Cortex of kidney (tissue), 1 donor: ENCODE measurements at places on chromosomes 5 and 9.

GRCh38 chr5:54440456-54440893 is 15.0 kb upstream of the HSPB3 start:
- no peak for DNase-seq

- no peak for DNase-seq
Measured at GRCh38 chr5:152086668-152087067, 162.0 kb upstream of the GLRA1 start.

DNA sequence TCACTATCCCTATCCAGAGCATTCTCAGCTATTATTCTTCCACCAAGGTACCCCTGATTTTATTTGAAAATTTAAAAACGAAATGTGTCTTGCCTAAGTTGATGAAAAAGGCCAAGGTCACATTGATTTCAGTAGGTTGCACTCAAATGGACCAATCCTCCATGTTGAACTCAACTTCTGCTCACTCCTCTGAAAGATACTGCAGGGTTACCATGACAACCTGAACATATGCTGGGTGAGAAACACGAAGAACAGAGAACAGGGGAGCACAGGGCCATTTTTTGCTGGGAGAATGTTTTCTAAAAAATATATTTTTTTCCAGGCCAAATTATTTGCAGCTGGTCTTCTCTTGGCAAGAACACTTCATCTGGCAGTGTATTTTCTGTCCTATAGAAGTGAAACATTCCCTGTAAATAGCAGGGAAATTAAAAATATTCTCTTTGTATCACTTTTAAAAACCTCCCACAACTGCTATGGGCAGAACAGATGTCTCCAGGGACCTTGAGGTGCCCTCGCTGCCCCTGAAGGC is 215.9 kb downstream of the NXNL2 start:
- DNase-seq = no peak

DNA sequence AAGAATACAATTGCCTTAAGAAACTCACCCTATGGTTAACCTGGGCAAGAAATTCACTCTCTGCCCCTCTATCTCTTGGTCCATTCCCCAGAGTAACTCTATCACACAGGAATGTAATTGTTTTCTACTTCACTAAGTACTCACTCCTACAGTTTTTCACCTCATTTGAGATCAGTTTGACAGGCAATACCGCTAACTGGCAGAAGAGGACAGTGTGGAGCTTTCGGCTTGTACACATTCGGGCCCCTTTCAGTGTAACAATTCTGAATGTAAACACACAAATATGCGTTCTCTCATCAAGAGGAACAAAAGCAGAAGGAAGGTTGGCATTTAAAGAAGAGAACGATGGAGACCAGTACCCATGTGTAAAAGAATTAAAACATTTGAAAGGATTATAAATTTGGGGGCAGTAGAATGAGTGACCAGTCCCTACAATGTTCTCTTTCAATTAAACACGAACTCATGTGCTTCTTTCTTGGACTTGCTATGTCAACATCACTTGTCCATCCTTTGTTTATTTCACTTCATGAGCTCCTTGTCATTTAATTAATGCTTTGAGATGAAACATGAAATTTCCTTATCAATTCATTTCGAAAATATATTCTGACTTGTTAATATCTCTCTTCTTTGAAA is 188.5 kb upstream of the GRAMD2B start:
- no peak for DNase-seq

- DNase-seq = no peak
Measured at GRCh38 chr9:2623288-2624050, 1.9 kb downstream of the VLDLR start.

DNA sequence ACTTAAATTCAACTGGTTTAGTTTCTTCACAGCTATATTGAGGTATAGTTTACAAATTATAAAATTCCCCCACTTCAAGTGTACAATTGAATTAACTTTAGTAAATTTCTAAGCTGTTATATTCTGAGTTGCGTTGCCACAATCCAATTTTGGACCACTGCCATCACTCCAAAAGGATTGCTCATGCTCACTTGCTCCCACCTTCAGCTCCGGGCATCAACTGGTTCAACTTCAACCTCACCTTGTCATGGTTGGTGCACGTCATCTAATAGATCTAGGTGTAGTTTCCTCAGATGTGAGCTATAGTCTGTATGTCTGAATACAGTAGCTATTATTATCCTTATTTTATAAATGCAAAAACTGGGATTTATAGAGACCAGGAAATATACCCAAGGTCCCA is 942.5 kb upstream of the WWC1 start:
- no peak for DNase-seq

GRCh38 chr5:139668064-139668880 is 20.1 kb downstream of the CXXC5 start:
- no peak for DNase-seq

DNA sequence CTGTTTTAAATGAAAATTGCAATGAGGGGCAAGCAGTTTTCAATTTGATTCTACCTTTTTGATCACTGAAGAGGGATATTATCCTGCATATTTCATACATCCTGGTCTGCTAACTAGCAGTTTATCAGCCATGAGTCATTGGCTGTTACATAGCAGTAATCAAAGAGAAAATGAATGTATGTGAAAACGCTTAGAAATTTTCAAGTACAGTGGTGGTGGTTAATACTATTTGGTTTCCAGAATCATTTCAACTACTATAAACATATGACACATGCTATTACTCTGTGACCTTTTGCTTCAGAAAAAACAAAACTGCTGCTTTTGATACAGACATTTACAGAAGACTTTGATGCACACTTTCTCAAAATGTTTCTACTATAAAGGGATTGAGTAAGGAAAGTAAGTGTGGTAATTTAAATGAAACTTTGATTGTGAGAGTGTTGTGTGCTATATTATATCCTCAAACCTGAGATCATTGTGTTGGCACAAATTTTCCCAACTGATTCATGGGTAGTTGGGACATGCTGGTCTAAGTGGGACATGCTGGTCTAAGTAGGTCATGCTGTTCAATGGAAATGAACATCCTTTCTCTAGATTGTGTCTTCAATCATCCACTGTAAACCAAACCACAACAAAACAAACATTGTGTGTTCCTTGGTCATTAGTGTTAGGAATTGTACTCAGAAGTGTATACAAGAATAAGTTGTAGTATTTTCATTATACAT is 5.1 kb downstream of the RNF14 start:
- DNase-seq = no peak

GRCh38 chr5:167867281-167867680 is 424.2 kb upstream of the WWC1 start:
- DNase-seq = no peak

DNA sequence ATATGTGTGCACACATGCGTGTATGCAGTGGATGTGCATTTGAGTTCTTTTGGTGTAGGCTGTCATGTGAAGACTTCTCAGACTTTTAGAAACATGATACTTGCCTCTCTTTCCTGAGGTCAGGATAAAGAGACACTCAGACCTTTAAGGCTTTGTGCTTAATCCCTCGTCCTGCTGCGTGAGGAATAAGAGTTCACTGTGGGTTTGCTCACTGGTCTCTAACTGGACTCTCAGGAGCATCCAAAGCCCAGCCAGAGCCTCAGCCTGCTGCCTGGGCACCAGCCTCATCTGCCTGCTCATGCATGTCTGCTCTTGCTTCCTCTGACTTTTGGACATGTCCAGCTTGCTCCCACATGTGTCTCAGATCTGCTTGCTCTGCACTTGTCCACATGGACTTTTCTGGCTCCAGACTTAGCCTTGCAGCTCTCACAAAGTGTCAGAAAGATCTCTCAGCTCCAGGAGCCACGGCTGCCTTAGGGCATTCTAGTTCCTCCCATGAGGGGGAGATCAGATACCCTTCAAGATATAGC is 65.1 kb upstream of the ZNF366 start:
- no peak for DNase-seq

GRCh38 chr9:89529243-89530035 is 31.5 kb upstream of the SEMA4D start:
- no peak for DNase-seq

- DNase-seq = no peak
Measured at GRCh38 chr5:178115814-178116142, 2.4 kb downstream of the N4BP3 start.

GRCh38 chr5:151240924-151241635 is 11.9 kb upstream of the GM2A start:
- DNase-seq = no peak

- no peak for DNase-seq
Measured at GRCh38 chr5:56116599-56117141, 116.5 kb downstream of the ANKRD55 start.

GRCh38 chr9:129319938-129320481 is 141.9 kb upstream of the IER5L start:
- DNase-seq = no peak

GRCh38 chr5:164799391-164799790 is 1294.0 kb downstream of the MAT2B start:
- DNase-seq = no peak

GRCh38 chr5:102853680-102854079 is 98.6 kb downstream of the PAM start:
- no peak for DNase-seq

DNA sequence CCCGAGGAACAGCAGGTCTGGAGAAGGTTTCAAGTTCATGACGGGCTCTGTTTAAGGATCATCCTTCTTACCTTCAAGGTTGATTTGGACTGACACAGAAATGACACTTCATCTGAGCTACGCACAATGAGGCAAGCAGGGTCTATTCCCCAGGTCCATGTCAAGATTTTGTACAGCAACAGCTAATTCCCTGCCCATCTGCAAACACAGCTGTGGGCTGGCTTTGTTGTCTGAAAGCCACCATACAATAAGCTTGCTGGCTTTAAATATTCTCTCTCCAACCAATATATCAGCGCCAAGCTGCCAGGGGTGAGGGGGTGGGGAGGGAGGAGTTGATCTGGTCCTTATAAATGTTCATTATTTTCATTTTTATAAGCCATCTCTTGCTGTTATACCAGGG is 92.0 kb downstream of the OTULIN start:
- DNase-seq = no peak
